ENCODE measurements at places on chromosomes 7 and 10.

DNA sequence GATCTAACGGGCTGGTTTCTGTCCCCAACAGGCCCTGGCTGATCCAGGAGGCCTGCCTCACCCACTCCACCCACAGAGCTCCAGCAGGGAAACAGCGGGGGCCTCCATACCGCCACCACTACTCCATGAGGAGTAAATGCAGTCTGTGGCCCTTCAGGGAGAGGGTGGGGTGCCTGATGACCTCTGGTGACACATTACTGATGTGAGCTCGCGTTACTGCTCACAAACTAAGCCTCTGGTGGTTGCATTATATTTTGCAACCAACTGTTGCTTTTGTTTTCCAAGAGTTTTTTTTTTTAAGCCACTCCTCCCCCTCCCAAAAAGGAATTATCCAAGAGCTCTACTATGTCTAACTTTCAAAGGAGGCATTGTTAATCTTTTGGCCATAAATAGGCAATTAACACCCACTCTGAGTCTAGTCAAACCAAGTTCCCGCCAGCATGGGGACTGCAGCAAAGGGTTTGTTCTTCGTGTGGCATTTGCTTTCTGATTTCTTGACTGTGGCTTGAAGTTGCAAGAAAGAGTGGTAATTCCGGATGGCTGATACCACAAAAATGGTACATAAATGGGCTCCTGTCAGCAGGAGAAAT, 72.6 kb downstream of the FAM53B start:
- DNase-seq: no peak

GRCh38 chr10:119378737-119379067, 163.8 kb downstream of the RGS10 start:
- DNase-seq: no peak

- no peak for DNase-seq
Measured at GRCh38 chr10:102657984-102658724, 13.9 kb downstream of the TRIM8 start.

DNA sequence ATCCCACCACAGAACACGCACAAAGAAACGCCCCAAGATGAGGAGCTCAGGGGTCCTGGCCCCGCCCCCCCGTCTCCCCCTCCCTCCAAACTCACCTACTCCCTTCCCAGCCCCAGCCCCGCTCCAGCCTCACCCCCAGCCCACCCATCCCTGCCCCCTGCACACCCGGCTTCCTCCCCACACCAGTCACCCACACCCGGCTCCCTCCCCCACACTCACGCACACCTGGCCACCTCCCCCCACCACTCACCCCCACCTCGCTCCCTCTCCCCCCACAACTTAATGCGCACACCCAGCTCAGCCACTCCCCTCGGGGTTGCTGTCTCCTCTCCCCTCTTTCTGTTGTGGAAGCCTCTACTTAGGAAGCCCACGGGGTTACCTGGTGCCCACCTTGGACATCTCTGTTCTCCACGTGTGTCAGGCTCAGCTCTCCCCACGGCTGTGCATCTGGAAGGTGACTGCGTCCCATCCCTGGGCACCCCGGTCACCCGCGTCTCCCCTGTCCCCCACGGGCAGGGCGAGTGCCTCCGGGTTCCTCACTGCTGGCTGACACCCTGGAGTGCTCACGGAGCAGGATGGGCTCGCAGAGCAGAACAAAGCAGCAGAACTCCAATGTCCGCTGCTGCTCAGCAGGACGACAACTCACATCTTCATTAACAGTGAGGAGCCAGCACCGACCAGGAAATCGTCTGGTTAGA, 166.8 kb downstream of the USP6NL start:
- no peak for DNase-seq

DNA sequence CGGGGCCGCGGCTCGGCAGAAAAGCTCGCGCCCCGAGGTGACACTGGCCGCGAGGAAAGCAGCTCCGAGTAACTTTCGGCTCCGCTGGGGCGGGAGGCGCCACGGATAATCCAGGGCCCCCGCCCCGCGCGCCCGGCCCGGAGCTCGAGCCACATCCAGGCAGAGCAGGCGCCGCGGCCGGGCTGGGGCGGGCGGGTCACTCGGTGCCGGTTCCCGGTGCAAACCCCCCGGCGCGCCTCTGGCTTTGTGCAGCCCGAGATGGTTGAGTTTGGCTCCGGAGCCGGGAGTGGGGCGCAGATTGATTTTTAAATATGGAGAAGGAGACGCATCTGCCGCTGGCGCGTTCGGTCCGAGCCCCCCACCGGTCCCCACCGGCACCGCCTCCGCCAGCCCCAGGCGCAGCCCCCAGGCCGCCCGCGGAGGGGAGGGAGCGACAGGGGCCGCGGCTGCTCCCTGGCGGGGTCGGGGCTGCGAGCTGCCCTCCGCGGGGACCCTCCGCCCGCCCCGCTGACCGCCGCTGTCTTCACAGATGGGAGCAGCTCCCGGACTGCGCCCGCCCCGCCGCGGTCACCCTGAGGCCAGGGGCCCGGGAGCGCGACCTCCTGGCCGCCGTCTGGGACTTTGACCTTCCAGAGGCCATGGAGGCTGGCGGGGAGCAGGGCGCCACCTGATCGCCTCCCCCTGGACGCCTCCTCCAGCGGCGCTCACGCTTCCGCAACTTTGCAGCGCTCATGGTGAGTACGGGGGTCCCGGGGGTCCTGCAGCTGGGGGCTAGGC, 643 bp downstream of the ADGRA1 start:
- DNase-seq: no peak

GRCh38 chr10:50931948-50932431, 46.6 kb upstream of the A1CF start:
- no peak for DNase-seq

DNA sequence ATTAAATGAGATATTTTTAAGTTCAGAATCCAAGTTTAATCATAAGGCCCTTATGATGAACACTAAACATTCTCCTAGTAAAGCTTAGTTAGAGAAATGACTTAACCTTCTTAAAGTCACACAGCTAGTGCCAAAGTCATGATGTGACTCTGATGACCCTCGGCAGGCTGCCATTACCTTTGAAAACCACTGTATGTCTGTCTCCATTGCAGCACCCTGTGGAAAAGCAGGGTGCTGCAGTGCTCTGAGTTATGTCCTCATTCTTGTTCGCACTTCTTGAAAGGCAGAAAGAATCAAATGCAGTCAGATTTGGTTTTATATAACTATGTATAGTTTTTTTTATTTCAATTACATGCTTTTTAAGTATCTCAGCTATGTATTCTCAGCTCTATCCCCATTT, 105.0 kb downstream of the PHTF2 start:
- no peak for DNase-seq

GRCh38 chr10:109650228-109650627, 273.1 kb downstream of the XPNPEP1 start:
- DNase-seq: no peak

DNA sequence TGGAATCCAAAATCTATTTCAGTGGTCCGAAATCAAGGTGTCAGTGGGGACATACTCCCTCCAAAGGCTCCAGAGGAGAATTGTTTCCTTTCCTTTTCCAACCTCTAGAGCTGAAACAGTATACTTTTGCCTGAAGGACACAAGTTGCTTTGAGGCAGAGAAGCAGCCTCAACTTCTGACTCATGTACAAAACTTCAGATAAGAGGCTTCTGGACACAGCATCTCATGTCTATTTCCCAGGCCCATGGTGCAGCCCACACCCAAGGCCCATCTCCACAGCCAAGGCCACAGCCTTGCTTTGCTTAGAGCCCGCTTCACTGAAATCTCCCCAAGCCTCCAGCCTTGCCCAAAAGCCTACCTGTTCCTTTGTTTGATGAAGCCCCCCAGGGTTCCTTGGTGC, 68.9 kb downstream of the ZNF467 start:
- DNase-seq: no peak

DNA sequence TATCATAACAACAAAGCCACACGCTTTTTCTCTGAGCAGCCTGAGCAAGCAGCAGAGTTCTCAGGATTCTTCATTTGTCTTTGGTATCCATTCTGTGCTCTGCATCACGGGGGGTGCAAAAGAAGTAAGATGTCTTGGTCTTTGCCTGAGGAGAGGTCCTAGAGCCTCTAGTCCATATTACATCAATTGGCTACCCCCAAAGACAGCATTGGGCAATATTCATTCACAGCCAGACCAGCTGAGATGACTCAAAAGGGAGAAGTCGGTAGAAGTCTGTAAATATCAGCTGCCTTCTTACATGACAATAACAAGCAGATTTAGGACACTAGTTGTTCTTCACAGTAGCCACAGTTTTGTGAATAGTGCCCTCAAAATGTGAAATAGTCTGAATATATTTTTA, 66.6 kb downstream of the FZD1 start:
- no peak for DNase-seq

GRCh38 chr7:149196151-149196704, 882 bp downstream of the ZNF282 start:
- DNase-seq: no peak

DNA sequence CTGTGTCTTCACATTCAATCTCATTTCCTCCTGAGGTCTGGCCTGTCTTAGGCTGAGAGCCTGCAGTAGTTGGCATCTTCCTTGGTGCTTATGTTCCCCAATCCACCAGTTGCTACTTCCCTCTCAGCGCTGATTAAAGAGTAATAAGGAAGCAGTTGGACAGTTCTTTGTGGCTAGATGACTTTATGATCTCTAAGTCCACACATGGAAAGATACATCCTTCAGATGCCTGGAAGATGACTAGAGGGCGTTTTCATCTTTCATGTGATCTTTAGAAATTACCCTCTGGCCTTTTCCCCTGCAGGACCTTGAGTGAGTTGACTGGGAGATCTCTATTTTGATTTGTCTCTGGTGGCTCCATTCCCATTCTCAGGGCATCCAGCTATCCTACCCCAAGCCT, 204.5 kb downstream of the GRM3 start:
- no peak for DNase-seq

- DNase-seq: no peak
Measured at GRCh38 chr10:78769526-78769925, 299.2 kb upstream of the ZMIZ1 start.

GRCh38 chr7:8103282-8103681, 134.7 kb downstream of the GLCCI1 start:
- DNase-seq: no peak

DNA sequence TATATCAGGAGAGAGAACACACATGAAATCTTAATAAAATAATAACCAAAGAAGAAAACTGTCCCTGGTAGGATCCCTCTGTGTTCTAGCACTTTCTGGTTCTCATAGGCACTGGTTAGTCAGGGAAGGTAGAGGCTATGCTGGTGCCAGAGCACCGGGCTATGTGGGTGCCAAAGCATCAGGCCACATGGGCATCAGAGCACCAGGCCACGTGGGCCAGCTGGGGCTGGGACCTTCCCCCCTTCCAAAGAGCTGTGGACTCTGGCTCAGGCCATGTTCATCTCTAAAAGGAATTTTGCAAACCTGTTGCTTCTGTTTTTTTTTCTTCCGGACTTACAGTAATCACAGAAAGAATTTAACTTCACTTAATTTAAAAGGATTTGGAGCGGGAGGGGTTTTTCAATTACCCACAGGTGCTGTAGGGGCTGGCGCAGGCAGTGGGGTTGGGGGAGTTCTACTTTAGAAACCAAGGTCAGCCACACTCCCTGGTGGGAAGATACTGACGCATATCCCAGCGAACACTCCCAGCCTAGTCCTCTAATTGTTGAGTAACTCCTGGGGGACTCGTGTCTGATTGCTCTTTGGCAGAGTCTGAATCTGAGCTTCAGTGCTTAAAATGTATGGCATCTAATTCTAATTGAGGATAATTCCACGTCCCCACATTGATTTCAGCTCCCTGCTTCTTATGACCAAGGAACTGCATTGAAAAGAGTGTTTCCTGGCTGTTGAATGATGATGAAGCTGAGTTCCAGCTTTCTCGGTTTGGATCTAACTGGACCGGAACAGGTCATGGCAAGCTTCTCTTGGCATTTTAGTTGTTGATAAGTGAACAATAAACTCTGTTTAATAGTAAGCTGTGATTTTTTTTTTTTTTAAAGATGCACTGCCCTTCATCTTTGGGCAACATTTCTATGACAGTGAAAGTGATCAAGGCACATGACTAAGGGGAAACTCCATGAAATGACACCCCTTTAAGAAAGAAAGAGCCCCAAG, 110.7 kb upstream of the FZD8 start:
- DNase-seq: no peak

DNA sequence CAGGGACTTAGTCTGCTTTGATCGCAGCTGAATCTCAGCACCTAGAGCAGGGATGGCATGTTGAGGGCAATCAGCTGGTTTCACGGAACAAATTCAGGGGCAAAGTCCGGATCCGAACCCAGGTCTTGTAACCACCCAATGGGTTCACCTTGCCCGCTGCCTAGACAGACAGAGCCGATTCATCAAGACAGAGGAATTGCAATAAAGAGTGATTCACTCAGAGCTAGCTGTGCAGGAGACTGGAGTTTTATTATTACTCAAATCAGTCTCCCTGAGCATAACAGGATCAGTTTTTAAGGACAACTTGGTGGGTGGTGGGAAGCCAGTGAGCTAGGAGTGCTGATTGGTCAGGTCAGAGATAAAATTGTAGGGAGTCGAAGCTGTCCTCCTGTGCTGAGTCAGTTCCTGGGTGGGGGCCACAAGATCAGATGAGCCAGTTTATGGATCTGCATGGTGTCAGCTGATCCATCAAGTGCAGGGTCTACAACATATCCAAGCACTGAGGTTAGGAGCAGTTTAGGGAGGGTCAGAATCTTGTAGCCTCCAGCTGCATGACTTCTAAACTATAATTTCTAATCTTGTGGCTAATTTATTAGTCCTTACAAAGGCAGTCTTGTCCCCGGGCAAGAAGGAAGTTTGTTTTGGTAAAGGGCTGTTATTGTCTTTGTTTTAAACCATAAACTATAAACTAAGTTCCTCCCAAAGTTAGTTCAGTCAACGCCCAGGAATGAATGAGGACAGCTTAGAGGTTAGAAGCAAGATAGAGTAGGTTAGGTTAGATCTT, 43.5 kb upstream of the CHST3 start:
- no peak for DNase-seq

GRCh38 chr7:18995811-18996426, 121.5 kb downstream of the TWIST1 start:
- no peak for DNase-seq

- DNase-seq: no peak
Measured at GRCh38 chr10:5917305-5917704, 27.3 kb downstream of the FBH1 start.

DNA sequence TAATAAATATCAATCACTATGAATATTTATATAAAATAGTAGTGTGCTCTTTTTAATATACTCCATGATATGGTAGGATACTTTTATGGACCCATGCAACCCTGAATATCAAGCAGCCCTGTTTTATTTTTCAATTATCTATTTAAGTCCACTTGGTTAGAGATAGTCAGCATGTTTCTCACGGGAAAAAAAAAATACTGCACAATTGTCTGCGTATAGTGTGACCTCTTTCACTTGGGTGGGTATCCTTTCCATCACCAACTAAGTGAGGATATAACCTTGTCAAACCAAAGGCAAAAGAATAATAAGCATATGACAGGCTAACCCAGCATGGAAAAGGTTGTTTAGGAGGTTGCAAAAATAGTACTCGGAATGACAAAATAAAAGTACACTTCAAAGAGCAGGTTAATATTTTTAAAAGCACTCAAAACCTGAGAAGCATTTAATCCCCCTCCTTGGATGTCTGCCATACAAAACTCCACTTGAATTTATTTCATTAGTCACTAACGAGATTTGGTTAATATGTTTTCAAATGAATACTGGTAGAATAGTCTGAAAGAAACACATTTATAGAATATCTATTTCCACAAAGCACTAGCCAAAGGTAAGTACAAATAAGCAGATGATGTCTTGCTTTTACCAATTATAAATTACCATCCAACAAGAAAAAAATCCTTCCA, 76.5 kb downstream of the IMMP2L start:
- DNase-seq: no peak

Measured in T-helper 17 cell (primary cell).